ENCODE measurements at places on chromosomes 5 and 9. TPM values are rescaled to one million over a fixed set of nuclear protein-coding genes. Genes with fewer than 3 reads are reported as not detected.

Gene IPO11
- total RNA-seq: 8.8 TPM

Gene GALNT12
- 17.5 TPM for total RNA-seq

Gene ANKRD33B
- 6.5 TPM for total RNA-seq

Gene UBE2B
- total RNA-seq: 49.8 TPM

Gene TRIM7
- 80.6 TPM for total RNA-seq

Gene SH3RF2
- 58.6 TPM for total RNA-seq

Gene ISOC1
- total RNA-seq: 43.7 TPM

Gene LCP2
- 12.4 TPM for total RNA-seq

Gene SPAG8
- not detected for total RNA-seq

Gene SAPCD2
- total RNA-seq: 14.7 TPM

Gene EPB41L4A
- total RNA-seq: 21.0 TPM

Gene SLC36A3
- not detected for total RNA-seq

DNA sequence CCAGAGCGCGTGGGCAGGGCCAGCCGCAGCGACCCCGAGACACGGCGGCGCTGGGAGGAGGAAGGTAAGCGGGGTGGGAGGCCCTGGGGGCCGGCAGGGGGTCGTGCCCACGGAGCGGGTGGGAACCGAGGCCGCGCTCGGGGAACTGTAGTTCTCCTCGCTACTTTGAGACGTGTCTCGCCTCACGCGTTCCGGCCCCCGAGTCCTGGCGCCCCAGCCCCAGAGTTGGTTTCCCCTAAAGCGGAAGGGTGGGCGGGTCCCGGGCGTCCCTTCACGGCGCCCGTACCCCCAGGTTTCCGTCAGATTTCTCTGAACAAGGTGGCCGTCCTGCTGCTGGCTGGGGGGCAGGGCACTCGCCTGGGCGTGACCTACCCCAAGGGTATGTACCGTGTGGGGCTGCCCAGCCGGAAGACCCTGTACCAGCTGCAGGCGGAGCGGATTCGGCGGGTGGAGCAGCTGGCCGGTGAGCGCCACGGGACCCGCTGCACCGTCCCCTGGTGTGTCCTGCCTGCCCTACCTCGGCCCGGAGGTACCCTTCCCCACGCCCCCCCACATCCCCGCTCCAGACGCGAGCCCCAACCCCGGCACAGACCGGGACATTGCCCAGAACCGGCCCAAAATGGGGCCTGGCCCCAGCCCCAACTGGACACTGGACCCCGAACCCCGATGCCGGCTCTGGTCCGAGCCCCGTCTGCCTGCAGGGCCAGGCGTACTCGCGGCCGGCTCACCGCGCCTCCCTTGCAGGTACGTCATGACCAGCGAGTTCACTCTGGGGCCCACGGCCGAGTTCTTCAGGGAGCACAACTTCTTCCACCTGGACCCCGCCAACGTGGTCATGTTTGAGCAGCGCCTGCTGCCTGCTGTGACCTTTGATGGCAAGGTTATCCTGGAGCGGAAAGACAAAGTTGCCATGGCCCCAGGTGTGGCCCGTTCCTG lies 709 bp downstream of the UAP1L1 start:
- DNase-seq: no peak

DNA sequence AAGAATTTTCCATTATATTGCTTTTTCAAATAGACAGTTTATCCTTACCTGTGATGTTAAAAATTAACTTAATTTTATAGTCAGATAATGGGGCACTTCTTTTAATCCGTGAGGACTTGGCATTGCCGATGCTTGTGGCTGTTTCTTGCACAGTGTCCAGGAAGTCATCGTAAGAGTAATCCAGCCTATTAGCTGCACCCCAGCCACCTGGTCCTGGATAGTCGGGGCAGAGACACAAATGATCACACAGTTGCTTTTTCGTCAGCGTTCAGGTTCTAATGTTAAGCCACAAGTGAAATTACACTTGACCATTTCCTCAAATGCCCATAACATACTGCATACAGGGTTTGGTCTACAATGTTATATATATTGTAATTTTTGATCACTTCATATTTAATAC lies 107.4 kb downstream of the SVEP1 start:
- no peak for DNase-seq

- DNase-seq: no peak
These were observed 282.4 kb downstream of the EFNA5 start for GRCh38 chr5:107388141-107388861.

- no peak for DNase-seq
These were observed 10.4 kb upstream of the TRIM14 start for GRCh38 chr9:98129451-98129881.

- DNase-seq: no peak
These were observed 256.1 kb upstream of the SMARCA2 start for GRCh38 chr9:1759009-1759408.

DNA sequence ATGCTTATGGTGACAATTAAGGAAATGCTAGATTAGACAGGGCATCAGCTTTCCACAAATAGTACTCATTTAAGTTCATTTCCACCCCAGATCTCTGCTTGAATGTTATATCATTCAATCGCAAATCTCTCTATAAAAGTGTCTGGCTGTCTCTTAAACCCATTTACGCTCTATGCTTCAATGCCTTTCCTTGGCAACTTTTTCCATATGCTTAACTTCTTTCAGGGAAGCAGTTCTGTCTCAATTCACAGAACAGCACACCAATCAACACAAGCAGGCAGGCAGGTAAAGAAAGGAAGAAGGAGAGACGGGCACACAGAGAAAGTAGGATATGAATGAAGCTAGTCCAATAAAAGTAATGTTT lies 243.1 kb downstream of the DENND1A start:
- no peak for DNase-seq

DNA sequence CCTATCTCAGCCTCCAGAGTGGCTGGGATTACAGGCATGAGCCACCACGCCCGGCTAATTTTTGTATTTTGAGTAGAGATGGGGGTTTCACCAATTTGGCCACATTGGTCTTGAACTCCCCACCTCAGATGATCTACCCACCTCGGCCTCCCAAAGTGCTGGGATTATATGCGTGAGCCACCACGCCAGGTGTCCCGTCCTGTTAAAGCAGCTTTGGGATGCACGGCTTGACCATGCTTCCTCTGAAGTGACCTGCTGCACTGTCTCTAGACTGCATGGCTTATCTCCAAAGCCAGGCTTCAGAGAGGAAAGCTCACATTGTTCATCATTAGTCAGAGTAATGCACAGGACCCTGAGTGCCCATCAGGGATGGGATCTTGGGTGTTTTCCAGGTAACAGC lies 45.4 kb downstream of the SEMA4D start:
- no peak for DNase-seq

DNA sequence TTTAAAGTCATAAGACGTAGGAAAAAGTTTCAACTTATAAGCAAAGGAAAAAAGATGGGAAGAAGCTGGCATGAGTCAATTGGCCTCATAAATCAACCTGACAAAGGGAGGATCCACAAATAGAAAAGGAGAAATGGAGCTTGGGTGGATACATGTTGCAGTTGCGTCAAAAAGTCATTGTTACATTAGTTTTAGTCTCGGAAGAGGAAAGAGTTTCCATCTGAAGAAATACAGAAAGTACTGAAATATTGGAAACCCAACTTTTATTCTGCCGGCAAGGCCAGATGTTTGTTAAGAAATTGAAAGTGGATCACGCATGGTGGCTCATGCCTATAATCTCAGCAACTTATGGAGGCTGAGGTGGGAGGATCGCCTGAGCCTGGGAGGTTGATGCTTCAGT lies 11.3 kb upstream of the TIMD4 start:
- DNase-seq: no peak

DNA sequence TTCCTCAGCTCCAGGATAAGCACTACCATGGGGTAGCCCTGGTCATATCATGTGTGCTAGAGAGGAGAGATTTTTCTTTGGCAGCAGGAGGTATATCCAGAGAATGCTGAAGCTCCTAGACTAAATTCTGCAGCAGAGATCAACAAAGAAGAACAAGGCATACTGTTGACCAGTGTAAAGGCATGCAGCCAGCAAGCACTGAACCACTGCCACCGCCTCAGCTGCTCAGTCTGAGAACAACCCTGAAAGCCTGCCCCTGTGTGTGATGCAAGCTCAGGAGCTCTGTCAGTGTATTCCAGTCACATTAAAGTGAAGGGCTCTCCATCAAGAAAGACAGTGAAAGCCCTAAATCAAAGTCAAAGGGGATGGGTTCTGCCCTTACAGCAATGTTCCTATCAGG lies 439.5 kb upstream of the CD180 start:
- no peak for DNase-seq

- no peak for DNase-seq
These were observed 340.0 kb upstream of the EDIL3 start for GRCh38 chr5:84724683-84725082.

GRCh38 chr5:13860146-13860545 lies 84.3 kb downstream of the DNAH5 start:
- no peak for DNase-seq

- no peak for DNase-seq
These were observed 803 bp upstream of the CCNO start for GRCh38 chr5:55234121-55234700.

- DNase-seq: no peak
These were observed 34.6 kb upstream of the ZFR start for GRCh38 chr5:32479096-32479495.

- DNase-seq: no peak
These were observed 180.5 kb upstream of the DMAC1 start for GRCh38 chr9:7980041-7980440.

DNA sequence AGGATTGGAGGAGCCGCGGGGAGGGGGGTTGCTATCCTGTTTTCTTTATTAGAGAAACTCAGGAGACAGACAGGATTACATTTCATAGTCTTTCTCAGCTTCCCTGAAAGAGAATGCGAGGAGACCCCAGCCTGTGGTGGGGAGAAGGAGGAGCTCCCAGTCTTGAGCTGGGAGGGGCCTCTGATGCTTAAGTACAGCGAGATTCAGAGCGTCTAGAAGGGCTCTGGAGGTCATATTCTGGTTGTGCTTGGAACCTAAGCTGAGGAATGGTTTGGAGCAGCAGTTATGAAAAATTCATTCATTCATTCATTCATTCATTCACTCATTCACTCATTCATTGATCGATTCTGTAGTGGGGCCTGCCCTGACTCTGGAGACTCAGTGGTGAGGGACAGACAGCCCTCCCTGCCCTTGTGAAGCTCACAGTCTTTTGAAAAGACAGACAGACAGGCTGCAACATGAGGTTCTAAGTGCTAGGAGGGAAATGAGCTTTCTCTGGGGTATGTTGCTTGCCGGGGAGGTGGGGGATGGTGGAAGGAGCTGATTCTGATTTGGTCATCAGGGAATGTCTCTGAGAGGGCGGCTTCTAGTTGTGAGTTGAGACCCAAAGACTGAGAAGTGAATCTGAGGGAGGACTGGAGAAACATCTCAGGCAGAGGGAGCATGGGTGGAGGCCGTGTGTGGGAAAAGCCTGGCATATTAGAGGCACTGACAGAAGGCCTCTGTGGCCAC lies 2.5 kb upstream of the SPRY4 start:
- no peak for DNase-seq

- DNase-seq: no peak
These were observed 368.3 kb downstream of the CAAP1 start for GRCh38 chr9:26524267-26524666.

Measured in esophagus squamous epithelium (tissue), 5 donors.